ENCODE measurements at places on chromosomes 1 and 21. TPM values are rescaled to one million over a fixed set of nuclear protein-coding genes. Genes with fewer than 3 reads are reported as not detected.

The GRHL3 gene
- total RNA-seq, result 1.5 TPM

The KRTAP11-1 gene
- not detected for total RNA-seq

The SEC16B gene
- total RNA-seq, result 3.2 TPM

The SCCPDH gene
- 34.7 TPM for total RNA-seq

The RCAN1 gene
- 16.8 TPM for total RNA-seq

The LEFTY2 gene
- total RNA-seq, result 0.13 TPM

The USH2A gene
- total RNA-seq, result under 0.01 TPM

The RPRD2 gene
- 14.5 TPM for total RNA-seq

The KIAA0040 gene
- 3.9 TPM for total RNA-seq

The ANKRD34A gene
- total RNA-seq, result 1.0 TPM

The TRABD2B gene
- total RNA-seq, result 0.33 TPM

The CLDN17 gene
- not detected for total RNA-seq

The LAMC2 gene
- total RNA-seq, result 43.6 TPM

The MYOM3 gene
- 3.6 TPM for total RNA-seq

The SAMSN1 gene
- 0.13 TPM for total RNA-seq

The SMIM1 gene
- total RNA-seq, result 6.4 TPM

The CHIA gene
- not detected for total RNA-seq

The EXO1 gene
- 13.2 TPM for total RNA-seq

The RIMKLA gene
- 0.16 TPM for total RNA-seq

The SPRR3 gene
- total RNA-seq, result not detected

The SLC16A4 gene
- 5.2 TPM for total RNA-seq

The FCRL6 gene
- total RNA-seq, result not detected

The KPRP gene
- not detected for total RNA-seq

The PTPRC gene
- total RNA-seq, result not detected

The KRTAP10-4 gene
- total RNA-seq, result not detected
